Aorta (tissue), 5 donors: ENCODE measurements at places on chromosomes 7 and 10. TPM values are rescaled to one million over a fixed set of nuclear protein-coding genes. Genes with fewer than 3 reads are reported as not detected.
A peak's percentile ranks its signal among the peaks of the same experiment; 100 is the strongest.

The SVOPL gene
- total RNA-seq, result not detected

The NPFFR1 gene
- total RNA-seq, result 0.06 TPM

The FAM13C gene
- total RNA-seq, result 8.1 TPM

The IRF5 gene
- total RNA-seq, result 15.5 TPM

The AGBL3 gene
- 8.8 TPM for total RNA-seq

The LIPN gene
- total RNA-seq, result not detected

The MYO3A gene
- total RNA-seq, result 3.5 TPM

The CADPS2 gene
- 23.8 TPM for total RNA-seq

The NANOS1 gene
- 1.4 TPM for total RNA-seq

The AKR1C1 gene
- total RNA-seq, result 33.6 TPM

The OR6V1 gene
- total RNA-seq, result not detected

The PRF1 gene
- 3.2 TPM for total RNA-seq

The SFRP4 gene
- total RNA-seq, result 302 TPM

The MSMB gene
- total RNA-seq, result not detected

The BTBD16 gene
- total RNA-seq, result 2.4 TPM

The REPIN1 gene
- total RNA-seq, result 56.7 TPM

The CALHM3 gene
- total RNA-seq, result not detected

The LIPJ gene
- not detected for total RNA-seq

The NPTX2 gene
- 11.5 TPM for total RNA-seq

The OR2A12 gene
- total RNA-seq, result not detected

- no peaks in the 10 kb centered on the region for H3K4me1 ChIP-seq
- no peaks in the 10 kb centered on the region for H3K36me3 ChIP-seq
- no peak overlapping the region for H3K27ac ChIP-seq
- no peaks in the 10 kb centered on the region for H3K27me3 ChIP-seq
- H3K4me3 ChIP-seq, result no peak overlapping the region
Observed at GRCh38 chr7:51160990-51161615, 155.5 kb downstream of the COBL start.

DNA sequence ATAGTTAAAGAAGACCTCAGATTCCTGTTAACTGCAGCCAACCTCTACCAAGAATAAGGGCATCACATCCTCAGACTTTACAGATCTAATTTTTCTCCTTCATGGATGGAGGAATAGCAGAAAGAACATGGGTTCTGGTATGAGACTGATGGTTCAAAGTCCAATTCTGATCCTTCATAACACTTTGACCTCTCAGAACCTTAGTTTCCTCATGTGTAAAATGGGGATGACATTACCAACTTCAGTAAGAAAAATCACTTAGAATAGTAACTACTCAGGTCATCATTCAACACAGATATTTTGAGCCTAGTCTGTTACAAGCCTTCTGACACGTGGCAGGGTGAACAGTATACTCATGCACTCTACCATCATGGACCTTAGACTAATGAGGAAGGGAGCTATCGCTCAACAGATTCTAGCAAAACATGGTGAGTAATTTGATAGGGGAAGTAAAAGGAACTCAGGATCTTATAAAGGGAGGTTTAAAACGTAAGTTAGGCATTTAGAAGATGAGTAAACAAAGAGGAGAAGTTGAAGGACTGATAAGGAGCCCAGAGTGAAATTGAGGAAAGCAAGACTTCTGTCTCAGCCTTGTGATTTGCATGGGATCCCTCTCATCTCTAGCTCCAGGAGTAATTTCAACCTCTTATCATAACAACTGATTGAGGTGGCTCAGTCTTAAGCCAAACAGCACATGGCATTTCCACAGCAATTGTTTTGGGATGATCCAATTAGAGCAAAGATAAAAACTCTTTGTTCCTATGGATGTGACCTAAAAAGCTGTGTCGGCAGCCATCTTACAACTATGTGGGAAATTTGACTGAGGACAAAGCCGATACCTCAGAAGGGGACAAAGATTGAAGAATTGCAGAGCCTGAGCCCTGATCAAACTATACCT, 69.2 kb upstream of the TCF7L2 start:
- no peaks in the 10 kb centered on the region for H3K27me3 ChIP-seq
- no peak overlapping the region for H3K27ac ChIP-seq
- no peaks in the 10 kb centered on the region for H3K4me1 ChIP-seq
- H3K36me3 ChIP-seq, result no peaks in the 10 kb centered on the region
- H3K4me3 ChIP-seq, result no peak overlapping the region

GRCh38 chr10:88386204-88386788, 196.8 kb downstream of the RNLS start:
- H3K27ac ChIP-seq, result peak overlapping the region; percentile 68
- no peaks in the 10 kb centered on the region for H3K27me3 ChIP-seq
- peak overlapping the region; percentile 26 for H3K4me3 ChIP-seq
- no peak for DNase-seq

- no peaks in the 10 kb centered on the region for H3K27me3 ChIP-seq
- no peaks in the 10 kb centered on the region for H3K4me1 ChIP-seq
- no peak overlapping the region for H3K4me3 ChIP-seq
- H3K27ac ChIP-seq, result no peak overlapping the region
Observed at GRCh38 chr7:126700807-126701604, 551.7 kb downstream of the GRM8 start.

DNA sequence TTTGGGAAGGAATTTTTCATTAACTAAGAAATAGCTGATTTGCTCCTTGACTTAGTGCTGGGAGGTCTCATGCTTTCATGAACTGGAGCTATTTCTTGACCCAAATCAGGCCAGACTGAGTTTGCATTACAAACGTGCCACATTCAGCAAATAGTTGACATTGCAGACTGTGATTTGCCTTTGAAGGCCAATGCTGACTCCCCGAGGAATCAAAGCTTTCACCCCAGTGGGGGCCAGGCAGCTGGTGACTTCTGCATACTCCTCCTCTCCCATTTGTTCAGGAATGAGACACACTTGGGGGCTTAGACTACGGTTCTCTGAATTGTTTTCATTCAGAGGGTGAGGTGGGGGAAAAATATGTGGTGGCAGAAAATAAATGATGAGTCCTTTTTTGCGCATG, 111.0 kb upstream of the JAZF1 start:
- H3K27ac ChIP-seq, result no peak overlapping the region
- H3K36me3 ChIP-seq, result no peaks in the 10 kb centered on the region
- no peak overlapping the region for H3K4me3 ChIP-seq

GRCh38 chr10:14918964-14919363, 34.9 kb downstream of the DCLRE1C start:
- no peaks in the 10 kb centered on the region for H3K4me1 ChIP-seq
- peaks cover 21% of the 10 kb centered on the region for H3K36me3 ChIP-seq
- H3K27me3 ChIP-seq, result no peaks in the 10 kb centered on the region
- H3K27ac ChIP-seq, result no peak overlapping the region

GRCh38 chr7:93442478-93443224, 131.9 kb downstream of the CALCR start:
- peak; percentile 37 for DNase-seq
- no peak overlapping the region for H3K27ac ChIP-seq
- H3K4me1 ChIP-seq, result no peaks in the 10 kb centered on the region
- H3K36me3 ChIP-seq, result no peaks in the 10 kb centered on the region
- H3K4me3 ChIP-seq, result no peak overlapping the region
- no peaks in the 10 kb centered on the region for H3K27me3 ChIP-seq

DNA sequence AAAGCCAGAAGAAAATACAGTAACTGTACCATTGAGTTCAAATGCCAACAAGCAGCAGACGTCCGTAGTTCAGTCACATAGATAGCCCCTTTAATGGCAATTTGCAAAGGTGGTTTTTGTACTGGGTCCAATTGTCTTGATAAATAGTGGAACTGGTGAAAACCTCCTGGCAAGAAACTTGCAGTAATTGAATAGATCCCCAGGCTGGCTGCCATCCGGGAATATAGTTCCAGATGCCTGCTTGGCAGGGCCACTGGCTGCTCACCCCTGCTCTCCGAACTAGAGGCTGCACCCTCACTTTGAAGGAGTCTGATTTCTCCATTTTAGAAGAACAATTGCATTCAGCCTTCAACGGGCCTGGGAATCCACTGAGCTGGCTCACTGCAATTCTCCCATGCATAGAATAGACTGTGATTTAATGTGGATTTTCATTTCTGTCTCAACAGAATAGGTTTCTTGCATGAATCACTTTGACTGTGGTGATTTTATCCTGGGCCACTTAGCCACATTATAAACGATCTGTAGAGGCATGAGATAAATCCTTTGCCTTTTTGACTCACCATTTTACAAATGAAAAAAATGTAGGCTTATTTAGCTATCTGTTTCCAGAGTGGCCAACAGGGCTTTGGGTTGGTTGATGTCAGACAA, 35.9 kb upstream of the ELMO1 start:
- no peaks in the 10 kb centered on the region for H3K27me3 ChIP-seq
- no peak overlapping the region for H3K27ac ChIP-seq
- DNase-seq, result no peak
- no peaks in the 10 kb centered on the region for H3K36me3 ChIP-seq
- no peak overlapping the region for H3K4me3 ChIP-seq

DNA sequence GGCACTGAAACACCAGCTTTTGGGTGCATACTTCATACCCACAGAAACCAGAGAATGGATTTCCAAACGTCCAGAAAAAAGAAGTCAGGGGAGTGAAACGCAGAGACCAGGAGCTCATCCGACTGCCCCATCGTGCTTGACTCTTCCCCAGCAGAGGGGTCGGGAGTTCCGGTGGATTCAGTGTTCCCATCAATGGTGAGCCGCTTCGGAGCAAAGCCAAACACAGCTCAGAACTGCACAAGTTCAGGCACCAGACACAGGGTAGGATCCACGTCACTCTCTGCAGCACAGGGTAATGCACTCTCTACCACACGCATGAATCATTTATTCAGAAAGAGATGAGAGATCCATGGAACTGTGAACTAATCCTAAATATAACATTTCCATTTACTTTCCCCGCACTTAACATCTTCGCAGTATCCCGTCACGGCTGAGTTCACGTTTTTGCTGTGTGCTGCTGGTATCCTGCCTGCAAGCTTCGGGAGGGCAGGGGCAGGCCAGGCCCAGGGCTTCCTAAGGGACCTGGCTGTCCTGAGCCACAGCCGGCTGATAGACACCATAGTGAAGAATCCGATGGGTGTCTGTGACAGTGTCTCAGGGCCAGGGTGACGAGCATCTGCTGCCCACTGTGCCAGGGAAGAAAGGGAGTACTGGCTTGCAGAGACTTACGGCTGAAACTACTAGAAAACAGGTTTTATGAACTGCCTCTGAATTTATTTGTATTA, 545.3 kb downstream of the PTPRN2 start:
- H3K27ac ChIP-seq, result no peak overlapping the region
- no peaks in the 10 kb centered on the region for H3K36me3 ChIP-seq
- peak; percentile 51 for DNase-seq
- H3K27me3 ChIP-seq, result no peaks in the 10 kb centered on the region
- no peak overlapping the region for H3K4me3 ChIP-seq
- H3K4me1 ChIP-seq, result no peaks in the 10 kb centered on the region

- no peaks in the 10 kb centered on the region for H3K4me1 ChIP-seq
- H3K36me3 ChIP-seq, result no peaks in the 10 kb centered on the region
- no peak overlapping the region for H3K27ac ChIP-seq
Observed at GRCh38 chr10:131451407-131452015, 140.0 kb upstream of the TCERG1L start.

GRCh38 chr10:64306729-64307327, 785.6 kb downstream of the REEP3 start:
- no peak overlapping the region for H3K4me3 ChIP-seq
- H3K27me3 ChIP-seq, result no peaks in the 10 kb centered on the region
- H3K27ac ChIP-seq, result no peak overlapping the region
- H3K36me3 ChIP-seq, result no peaks in the 10 kb centered on the region
- no peak for DNase-seq
- H3K4me1 ChIP-seq, result no peaks in the 10 kb centered on the region

DNA sequence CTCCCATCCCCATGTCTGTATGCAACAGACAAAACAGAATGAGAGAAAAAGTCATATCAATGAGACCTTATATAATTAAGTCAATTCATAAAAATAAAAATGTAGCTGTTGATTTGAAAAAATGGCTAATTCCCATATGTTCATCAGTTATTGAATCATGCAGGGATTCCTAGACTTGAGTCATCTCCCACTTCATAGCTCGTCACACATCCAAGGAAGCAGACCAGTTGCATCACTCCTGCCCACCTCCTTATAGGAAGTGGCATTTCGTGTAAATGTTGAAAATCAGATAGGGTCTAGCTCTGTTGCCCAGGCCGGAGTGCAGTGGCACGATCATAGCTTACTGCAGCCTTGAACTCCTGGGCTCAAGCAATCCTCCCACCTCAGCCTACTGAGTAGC, 56.1 kb upstream of the SH2B2 start:
- no peak overlapping the region for H3K4me3 ChIP-seq
- no peak overlapping the region for H3K27ac ChIP-seq
- no peaks in the 10 kb centered on the region for H3K27me3 ChIP-seq
- H3K4me1 ChIP-seq, result no peaks in the 10 kb centered on the region
- DNase-seq, result no peak

- H3K27me3 ChIP-seq, result no peaks in the 10 kb centered on the region
- H3K36me3 ChIP-seq, result no peaks in the 10 kb centered on the region
- H3K4me3 ChIP-seq, result no peak overlapping the region
- DNase-seq, result no peak
Observed at GRCh38 chr7:24291271-24291670, 7.3 kb downstream of the NPY start.

GRCh38 chr7:145219461-145219860, 383.6 kb upstream of the TPK1 start:
- H3K4me3 ChIP-seq, result no peak overlapping the region
- no peak overlapping the region for H3K27ac ChIP-seq
- DNase-seq, result no peak
- H3K27me3 ChIP-seq, result no peaks in the 10 kb centered on the region
- H3K36me3 ChIP-seq, result no peaks in the 10 kb centered on the region

DNA sequence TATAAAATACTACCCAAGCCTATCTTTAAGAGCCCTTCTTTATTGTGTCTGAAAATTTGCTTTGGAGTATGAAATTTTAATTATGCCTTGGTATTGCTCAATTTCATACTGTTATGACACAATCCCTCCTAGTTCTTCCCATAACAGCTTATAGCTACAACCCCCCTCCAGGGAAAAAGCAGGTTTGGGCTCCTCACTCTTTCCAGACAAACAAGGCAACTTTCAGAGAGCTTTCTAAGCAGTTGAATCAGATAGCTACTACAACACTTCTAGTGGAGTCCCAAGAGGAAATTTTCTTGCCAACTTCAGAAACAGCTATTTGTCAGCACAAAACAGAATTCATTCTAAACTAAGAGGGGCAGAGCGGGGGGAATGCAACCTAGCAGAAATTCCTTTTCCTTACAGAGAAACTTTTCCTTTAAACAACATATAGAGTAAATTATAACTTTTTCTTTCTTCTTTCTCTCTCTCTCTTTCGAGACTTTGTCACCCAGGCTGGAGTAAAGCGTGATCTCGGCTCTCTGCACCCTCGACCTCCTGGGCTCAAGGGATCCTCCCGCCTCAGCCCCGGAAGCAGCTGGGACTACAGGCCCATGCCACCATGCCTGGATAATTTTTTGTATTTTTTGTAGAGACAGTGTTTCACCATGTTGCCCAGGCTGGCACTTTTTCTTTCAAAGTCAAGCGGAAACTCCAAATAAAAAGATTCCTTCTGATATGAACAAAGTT, 26.0 kb upstream of the JMJD1C start:
- no peak for DNase-seq
- H3K27ac ChIP-seq, result peak overlapping the region; percentile 5
- no peak overlapping the region for H3K4me3 ChIP-seq
- no peaks in the 10 kb centered on the region for H3K36me3 ChIP-seq

GRCh38 chr7:91832493-91833045, 47.9 kb downstream of the MTERF1 start:
- peaks cover 2% of the 10 kb centered on the region for H3K36me3 ChIP-seq
- H3K27ac ChIP-seq, result no peak overlapping the region
- no peaks in the 10 kb centered on the region for H3K27me3 ChIP-seq
